ENCODE measurements at places on chromosomes 4 and X.

- no peak for DNase-seq
Measured at GRCh38 chr4:19832411-19832810, 419.3 kb upstream of the SLIT2 start.

DNA sequence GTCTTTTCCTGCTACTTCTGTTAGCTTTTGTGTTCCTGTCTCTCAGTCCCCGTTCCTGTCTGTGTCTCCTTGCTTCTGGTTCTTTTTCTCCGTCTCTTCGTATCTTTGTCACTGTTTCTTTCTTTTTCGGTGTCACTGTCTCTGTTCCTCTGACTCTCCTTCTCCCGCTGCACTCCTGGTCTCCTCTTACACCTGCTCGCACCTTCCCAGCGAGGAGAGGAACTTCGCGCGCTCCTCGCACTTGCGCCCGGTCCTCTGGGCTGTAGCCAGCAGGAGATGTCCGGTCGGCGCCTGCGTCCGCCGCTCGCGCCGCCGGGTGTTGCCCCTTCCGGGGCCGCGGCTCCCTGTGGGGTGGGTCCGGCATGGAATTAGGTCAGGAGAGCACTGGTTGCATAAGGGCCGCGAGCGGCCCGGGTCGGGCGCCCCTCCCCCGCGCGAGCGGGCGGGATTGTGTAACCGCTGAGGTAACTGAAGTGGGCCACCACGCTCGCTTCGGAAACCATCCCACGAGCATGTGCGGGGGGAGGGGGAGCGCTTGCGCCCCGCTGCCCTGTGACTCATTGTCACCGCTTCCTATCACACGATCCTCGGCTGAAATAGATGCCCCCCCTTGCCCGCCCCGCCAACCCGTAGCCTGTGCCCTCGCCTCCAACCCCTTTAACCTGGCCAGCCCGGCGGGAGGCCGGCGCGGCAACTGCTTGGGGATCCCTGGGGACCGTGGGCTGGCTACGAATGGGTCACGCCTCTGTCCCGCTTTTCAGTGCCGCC, 1.6 kb downstream of the LONRF3 start:
- peak; percentile 20 for DNase-seq

DNA sequence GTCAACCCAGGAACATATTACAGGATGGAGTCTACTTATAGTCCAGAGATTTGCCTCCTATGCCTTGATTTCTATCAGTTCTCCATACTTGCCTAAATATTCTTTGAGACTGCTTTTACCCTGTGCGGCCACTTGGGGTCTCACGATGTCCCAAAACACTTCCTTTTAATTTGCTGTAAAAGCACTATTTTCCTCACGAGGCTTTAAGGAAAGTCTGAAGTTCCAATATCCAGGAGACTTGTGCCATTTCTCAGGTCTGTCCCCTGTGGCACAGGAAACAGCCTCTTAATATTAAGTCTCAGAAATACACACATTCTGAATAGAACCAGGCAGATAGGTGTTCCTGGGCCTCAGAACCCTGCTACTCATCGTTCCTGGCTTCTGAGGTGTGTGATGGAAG, 142.9 kb downstream of the TMEM164 start:
- peak; percentile 22 for DNase-seq

- peak; percentile 43 for DNase-seq
Measured at GRCh38 chr4:1082215-1083182, 30.9 kb downstream of the RNF212 start.

GRCh38 chr4:153151535-153152455, 52.4 kb upstream of the TRIM2 start:
- peak; percentile 60 for DNase-seq

DNA sequence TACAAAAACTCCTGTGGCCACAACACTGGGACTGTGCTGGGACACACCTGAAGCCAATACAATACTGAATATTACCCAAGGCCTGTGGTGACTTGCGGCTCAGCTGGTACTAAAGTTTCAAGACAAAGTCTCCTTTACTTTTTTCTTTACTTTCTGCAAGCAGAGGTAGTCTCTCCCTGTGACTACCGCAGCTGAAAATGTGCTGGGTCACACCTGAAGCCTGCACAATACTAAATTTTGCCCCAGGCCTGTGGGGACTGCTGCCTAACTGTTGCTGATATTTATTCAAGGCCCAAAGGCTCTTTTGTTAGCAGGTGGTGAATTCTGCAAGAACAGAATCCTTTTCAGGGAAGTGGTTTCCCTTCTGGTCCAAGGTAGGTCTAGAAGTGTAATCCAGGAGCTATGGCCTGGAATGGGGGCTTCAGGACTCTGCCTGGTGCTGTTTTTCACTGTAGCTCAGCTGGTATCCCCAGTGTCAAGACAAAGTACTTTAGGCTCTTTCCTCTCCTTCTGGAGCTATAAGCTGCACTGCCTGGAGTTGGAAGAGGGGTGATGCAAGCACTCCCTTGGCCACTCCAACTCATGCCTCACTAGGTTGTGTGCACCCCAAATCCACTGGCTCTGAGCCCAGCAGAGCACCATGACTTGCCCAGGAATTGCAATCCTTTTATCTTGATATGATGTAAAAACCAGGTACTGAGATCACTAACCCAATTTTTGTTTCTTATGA, 489.4 kb downstream of the TECRL start:
- DNase-seq: no peak

- peak; percentile 54 for DNase-seq
Measured at GRCh38 chr4:154559494-154560418, 3.1 kb upstream of the FGB start.

DNA sequence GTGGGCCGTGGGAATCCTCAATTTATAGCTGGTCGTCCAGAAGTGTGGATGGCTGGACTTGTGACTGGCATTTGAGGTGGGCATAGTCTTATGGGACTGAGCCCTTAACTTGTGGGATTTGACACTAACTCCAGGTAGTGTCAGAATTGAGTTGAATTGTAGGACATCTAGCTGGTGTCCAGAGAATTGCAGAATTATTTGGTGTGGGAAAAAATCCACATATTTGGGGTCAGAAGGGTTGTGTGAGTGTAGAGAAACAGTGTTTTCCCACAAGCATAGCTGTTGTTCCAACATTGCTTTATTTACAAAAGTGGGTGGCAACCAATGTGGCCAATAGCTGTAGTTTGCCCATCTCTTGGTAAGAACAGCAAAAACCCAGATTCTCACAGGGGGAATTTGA, 91.3 kb downstream of the MOSPD2 start:
- DNase-seq: peak; percentile 6

GRCh38 chr4:117284736-117285135, 199.4 kb upstream of the TRAM1L1 start:
- no peak for DNase-seq

DNA sequence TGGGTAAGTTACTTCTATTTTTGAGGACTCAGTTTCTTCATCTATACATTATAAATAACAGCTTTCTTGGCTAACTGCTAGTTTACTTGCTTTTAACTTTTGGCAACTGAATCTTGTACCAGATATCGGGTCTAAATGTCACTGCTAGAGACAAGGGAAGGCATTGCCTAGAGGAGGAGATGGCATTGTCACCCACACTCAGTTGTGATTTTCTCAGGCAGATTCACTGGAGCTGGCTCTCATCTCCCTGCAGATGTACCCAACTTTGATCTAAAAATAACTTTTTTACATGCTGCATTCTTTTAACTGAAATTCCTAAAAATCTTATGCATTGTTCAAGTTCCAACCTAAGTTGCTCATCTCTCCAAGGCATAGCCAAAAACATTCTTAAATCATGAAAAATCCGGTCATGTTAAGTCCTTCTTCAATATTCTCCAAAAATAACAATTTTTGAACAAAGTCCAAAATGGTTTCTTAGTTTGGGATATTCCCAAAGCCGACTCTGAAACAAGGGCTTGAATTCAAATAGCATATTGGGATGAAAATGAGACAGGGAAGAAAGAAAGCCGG, 469.0 kb upstream of the BOD1L1 start:
- DNase-seq: peak; percentile 87

GRCh38 chr4:36477861-36478260, 196.4 kb downstream of the DTHD1 start:
- DNase-seq: no peak

GRCh38 chrX:36950495-36951253, 57.5 kb upstream of the FAM47C start:
- no peak for DNase-seq

DNA sequence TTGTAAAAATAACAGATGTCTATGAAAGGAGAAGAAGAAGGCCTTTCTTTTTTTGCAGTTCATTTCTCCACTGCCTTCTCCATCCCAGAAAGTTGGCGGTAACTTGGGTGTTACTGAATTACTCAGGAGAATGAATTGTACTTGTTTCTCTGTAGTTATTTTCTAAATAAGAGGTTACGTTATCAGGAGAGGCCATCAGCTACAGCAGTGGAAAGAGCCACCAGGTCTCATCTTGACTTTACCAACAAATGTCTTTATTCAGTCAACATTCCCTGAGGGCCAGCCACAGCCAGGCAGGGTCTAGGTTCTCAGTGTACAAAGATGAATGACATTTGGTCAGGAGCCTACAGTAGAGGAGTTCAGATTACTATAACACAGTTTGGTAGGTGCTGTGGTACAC, 8.1 kb downstream of the HADH start:
- no peak for DNase-seq

- no peak for DNase-seq
Measured at GRCh38 chr4:79132826-79133225, 193.0 kb downstream of the NAA11 start.

DNA sequence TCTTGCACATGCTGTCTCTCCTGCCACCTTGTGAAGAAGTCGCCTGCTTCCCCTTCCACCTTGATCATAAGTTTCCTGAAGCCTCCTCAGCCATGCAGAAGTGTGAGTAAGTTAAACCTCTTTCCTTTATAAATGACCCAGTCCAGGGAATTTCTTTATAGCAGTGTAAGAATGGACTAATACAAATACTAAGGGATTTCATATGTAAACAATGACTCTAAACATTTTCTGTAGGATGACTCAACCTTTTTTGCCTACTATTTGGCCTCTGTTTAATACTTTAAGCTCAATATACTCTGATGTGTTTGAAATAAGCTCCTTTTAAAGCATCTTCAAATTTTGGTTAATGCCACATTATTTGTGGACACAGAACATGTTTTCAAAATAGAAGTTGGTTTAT, 813.5 kb upstream of the SLIT2 start:
- peak; percentile 29 for DNase-seq

DNA sequence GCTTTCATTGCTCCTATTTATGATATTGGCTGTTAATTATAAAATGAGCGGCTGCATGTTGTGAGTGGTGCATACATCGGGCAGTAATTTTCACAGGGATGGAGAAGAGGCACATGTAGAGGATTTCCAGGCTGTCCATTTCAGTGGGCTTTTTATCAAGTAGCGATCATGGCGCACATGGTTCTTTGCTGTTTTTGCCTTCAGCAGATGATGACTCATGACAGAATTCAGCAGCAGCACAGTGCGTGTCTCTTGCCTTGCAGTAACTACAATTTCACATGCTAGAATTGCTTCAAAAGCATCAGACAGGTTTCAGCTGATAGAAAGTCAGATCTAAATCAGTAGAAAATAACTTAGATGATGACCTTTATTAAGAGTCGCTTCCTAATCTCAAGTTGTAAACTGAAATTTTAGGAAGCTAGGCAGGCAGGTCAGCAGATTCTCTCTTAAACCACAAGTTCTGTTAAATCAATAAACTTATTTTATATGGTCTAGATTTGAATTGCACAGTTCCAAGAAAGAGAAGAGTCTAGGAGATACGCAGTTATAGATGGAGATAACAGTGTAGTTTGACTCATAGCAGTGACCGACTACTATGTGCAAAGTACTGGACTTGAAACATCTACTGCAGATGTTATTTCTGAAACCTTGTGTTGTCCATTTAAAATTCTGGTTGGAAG, 35.8 kb downstream of the LRP2BP start:
- peak; percentile 61 for DNase-seq

DNA sequence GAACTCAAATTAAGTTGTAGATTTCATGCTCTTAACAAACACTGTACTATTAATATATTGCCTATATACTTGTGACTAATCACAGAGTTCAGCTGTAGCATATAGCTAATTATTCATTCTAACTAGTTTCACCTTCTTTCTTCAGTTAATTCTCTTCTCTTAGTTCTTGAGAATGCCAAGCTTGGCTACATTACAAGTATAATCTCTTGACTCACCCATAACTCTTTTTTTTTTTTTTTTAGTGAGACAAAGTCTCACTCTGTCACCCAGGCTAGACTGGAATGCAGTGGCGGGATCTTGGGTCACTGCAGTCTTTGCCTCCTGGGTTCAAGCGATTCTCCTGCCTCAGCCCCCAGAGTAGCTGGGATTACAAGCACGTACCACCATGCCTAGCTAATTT, 5.4 kb downstream of the KLHL5 start:
- peak; percentile 26 for DNase-seq

DNA sequence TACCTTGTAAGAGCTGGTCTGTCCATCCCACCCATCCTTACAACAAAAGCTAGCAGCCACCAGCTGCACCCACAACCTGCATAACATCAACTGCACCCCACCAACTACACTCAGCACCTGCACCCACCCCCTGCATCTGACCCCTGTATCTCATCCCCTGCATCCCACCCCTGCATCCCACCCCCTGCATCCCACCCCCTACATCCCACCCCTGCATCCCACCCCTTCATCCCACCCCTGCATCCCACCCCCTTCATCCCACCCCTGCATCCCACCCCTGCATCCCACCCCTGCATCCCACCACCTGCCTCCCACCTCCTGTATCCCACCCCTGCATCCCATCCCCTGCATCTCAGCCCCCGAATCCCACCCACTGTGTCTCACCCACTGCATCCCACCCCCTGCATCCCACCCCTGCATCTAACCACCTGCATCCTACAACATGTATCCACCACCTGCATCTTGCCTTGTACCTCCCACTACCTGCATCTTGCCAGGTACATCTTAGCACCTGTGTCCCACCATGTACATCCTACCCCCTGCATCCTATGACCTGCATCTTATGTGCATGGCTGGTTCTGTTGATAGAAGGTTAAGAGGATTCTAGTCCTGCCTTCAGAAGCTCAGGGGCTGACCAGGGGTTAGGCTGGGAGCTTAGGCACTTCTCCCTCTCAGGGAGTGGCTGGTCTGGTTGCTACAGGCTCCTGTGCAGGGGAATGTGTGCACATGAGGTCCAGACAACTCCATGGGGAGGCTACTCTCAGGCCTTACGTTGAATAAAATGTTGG, 9.4 kb downstream of the TMEM271 start:
- DNase-seq: no peak

GRCh38 chr4:109811707-109812106, 3.9 kb upstream of the GAR1 start:
- DNase-seq: no peak

DNA sequence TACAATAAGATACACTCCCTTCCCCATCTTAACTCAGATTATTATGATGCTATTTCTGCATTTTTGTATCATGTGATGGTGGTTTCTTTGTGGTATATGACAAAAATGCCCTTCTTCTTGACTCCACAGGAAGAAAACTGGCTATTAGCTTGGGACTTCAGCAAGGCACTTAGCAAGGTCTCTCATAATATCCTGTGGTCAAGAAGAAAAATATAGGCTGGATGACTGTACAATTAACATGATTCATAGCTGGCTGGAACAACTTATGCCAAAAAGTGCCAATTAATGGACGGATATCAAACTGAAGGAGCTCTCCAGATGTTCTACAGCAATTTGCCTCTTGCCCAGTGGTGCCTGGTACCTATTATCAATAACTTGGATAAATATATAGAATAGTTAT, 2.3 kb upstream of the MID1IP1 start:
- peak; percentile 84 for DNase-seq
